Ovary (tissue), 10 donors: ENCODE measurements at places on chromosomes 7 and 10. TPM values are rescaled to one million over a fixed set of nuclear protein-coding genes. Genes with fewer than 3 reads are reported as not detected.

- DNase-seq: no peak
Observed at GRCh38 chr7:87779806-87780205, 96.4 kb downstream of the SLC25A40 start.

DNA sequence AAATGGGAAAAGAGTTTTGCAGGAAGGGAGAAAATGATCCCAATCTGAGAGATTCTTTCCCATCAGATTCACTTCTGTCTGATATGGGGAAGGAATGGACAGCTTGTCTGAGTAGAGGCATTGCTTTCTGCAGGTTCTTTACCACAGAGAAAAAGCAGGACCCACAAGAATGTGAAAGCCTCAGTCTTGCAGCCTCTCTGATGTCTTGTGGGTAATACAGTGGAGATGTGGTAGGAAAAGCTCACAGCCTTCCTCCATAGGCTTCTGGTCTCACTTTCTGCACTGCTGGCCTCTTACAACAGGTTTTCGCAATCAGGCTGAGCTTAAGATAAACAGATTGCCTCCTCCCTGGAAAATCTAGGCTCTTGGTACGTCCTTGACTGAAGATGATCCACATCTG lies 551 bp downstream of the IFIT1 start:
- DNase-seq: no peak

GRCh38 chr7:108114117-108114841 lies 15.9 kb downstream of the LAMB4 start:
- no peak for DNase-seq

- no peak for DNase-seq
Observed at GRCh38 chr7:103865442-103865841, 124.0 kb downstream of the RELN start.

DNA sequence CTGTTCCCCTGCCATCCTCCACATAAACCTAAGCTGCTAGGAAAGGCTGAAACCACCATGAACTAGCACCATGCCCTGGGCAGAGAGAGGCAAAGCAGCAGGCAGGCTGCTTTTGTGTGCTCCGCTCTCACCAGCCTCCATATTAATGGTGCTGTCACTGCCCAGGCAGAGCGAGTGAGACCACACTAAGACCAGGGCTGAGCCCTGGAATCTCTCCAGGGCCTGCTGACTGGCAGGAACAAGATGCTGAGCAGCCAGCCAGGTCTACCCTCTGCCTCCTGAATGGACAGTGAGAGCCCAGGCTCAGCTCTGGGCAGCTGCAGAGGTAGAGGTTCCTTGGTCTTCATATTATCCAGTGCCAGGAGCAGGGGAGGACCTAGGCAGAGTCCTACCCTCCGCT lies 1.6 kb upstream of the CRHR2 start:
- no peak for DNase-seq

- no peak for DNase-seq
Observed at GRCh38 chr7:17075601-17076255, 193.9 kb upstream of the AGR3 start.

DNA sequence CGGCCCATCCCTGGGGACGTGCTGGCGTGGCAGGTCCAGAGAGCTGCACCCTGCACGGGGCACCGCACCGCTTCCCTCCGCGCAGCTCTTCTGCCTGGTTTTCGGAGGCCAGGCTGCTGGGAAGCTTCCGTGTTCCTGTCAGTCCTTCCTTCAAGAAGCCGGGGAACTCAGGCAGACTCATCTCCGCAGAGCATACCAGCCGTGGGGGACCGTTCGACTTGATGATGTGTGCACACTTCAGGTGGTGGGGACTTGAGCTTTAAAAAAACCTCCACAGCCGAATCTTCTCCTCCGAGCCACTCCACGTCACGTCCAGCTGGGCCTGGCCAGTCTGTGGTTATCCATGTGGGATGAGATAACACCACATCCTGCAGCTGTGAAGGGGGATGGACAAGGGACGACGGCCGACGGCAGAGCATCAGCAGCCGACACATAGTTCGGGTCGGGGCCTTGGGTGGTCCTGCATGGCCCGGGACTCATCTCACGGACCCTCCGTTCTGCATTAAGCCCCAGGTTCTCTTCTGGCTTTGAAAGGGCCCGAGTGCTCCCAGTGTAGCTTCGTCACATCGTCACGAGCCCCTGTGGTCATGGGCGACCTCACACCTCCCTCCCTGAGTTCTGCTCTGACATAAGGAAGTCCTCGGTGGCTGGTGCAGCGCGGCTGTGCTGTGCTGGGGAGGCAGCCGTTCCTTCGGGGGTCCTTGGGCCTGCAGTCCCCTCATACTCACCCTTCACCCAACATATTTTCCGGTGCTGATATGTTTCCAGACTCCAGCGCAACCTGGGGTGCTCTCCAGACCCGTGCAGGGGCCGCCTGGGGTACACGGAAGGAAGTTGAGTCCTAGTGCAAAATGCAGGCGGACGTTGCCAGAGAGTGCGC lies 4.5 kb upstream of the BHLHA15 start:
- DNase-seq: no peak

DNA sequence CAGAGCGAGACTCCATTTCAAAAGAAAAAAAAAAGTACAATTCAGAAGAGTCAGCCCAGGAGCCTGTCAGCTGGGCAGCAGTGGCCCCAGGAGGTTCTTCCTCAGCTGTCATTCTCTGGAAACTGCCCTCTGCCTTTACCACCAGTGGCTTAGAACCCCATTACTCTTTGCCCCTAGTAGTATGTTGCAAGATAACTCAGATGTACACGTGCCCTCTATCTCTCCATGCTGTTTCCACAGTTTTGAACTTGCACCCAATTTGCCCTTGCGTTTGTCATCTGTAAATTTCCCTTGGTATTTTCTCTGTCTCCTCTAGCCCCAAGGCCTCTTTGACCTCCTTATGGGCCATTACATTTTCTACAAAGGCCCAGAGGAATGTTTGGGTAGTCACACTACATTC lies 56.7 kb upstream of the PRKAR2B start:
- no peak for DNase-seq

- no peak for DNase-seq
Observed at GRCh38 chr7:127922656-127923055, 108.6 kb downstream of the LRRC4 start.

GATA3 gene
- total RNA-seq: not detected

SSC4D gene
- 2.6 TPM for total RNA-seq

PTPRZ1 gene
- 0.45 TPM for total RNA-seq

PIP gene
- total RNA-seq: not detected

NUTM2B gene
- total RNA-seq: 1.2 TPM

WNT8B gene
- 0.13 TPM for total RNA-seq
